ENCODE measurements at places on chromosomes 13 and 19.

- DNase-seq, result no peak
Observed at GRCh38 chr13:33125821-33126570, 109.8 kb downstream of the KL start.

DNA sequence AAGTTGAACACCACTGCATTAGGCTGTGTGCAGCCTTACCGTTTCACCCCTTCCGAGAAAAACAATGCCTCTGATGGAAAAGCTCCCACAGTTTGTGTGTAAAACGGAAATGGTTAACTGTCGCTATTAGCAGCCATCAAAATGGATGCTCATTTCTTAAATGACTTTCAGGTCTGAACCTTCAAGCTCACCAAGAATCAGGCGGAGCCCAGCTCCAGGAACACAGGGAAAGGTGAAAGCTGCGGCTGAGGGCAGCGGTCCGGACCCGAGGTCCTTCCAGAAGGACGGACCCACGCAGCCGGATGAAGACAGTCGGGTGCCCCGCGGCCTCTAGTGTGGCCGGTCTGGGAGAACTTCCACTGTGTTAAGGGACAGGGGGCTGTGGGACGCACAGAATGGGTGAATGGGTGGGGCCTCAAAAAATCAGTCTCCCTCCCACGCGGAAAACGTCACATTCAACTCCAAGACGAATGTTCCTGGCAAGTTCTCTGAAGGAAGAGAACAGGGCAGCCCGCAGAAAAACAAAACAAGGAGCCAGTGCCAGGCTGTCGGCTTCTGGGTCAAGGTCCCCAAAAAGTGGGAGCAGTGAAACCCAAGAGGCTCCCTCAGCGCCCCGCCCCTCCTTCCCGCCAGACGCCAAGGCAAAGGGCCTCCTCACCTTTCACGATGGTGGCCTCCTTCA, 4.9 kb downstream of the IRS2 start:
- no peak for DNase-seq

DNA sequence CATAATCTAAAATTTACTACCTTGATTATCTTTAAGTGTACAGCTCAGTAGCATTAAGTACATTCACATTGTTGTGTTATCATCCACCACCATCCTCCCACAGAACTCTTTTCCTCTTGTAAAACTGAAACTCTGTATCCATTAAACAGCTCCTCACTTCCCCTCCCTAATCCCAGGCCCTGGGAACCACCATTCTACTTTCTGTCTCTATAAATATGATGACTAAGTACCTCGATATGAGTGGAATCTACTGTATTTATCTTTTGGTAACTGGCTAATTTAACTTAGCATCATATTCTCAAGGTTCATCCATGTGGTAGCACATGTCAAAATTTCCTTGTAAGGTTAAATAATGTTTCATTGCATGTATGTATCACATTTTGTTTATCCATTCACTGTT, 49.0 kb upstream of the POMP start:
- DNase-seq, result no peak

DNA sequence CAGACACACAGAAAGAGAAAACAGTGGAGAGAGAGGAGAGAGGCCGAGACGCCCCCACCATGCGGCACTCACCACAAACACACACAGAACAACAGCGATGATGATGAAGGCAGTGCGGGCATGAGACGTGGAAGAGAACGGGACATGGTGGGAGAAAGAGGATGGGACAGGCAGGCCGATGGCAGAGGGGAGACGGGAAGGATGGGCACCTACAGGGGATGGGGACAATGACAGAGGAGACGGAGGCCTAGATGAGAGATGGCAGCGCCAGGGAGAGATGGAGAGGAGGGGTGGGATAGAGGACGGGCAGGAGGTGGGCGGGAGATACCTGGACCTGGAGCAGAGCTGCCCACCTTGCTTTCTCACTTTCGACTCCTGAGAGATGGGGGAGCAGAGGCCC, 1.1 kb upstream of the KLK14 start:
- no peak for DNase-seq

DNA sequence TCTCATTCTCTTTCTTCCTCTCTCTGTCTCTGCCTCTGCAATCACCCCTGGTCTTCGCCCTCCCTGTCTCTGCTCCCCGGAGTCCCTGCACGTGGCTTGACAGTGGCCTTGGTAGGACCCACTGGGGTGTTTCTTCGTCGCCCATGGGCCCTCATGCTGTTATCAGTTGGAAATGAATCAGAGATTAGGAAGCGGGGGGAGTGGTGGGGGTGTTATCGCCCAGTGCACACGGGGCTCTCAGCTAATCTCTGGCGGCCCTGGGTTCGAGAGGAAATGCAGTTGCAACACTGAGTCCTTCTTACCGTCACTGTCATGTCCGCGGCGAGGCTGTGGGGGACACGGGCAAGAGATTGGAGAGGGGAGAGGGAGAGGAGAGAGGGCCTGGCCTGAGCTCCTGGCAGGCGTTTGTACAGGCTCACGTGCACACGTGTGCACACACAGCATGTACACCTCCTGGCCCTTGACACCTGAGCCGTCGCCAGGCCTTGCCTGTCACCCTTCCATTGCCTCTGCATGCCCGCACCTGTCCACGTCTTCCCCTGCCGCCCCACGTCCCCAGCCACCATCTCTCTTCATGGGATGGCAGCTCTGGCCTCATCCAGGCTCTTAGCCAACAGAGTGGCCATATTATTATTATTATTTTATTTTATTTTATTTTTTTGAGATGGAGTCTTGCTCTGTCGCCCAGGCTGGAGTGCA, 37.8 kb upstream of the SLC7A10 start:
- no peak for DNase-seq

DNA sequence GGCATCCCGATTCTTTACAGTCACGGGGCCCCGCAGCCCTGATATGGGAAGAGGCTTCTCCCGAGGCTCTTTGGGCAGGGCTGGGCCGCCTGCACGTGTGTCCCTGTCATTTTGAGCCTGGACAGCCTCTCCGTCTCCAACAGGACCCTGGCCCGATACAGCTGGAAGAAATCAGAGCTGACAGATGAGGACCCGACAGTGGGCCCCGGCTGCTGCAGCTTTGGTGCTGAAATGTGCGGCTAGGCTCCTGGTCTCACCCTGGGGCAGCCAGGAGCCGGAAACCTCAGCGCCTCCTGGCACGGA, 3.2 kb downstream of the PIAS4 start:
- DNase-seq, result no peak

GRCh38 chr19:30557927-30558557, 185.9 kb downstream of the ZNF536 start:
- DNase-seq, result peak; percentile 14

- no peak for DNase-seq
Observed at GRCh38 chr19:10888421-10888866, 17.1 kb downstream of the CARM1 start.

GRCh38 chr19:50266041-50266440, 62.6 kb downstream of the MYH14 start:
- DNase-seq, result no peak

DNA sequence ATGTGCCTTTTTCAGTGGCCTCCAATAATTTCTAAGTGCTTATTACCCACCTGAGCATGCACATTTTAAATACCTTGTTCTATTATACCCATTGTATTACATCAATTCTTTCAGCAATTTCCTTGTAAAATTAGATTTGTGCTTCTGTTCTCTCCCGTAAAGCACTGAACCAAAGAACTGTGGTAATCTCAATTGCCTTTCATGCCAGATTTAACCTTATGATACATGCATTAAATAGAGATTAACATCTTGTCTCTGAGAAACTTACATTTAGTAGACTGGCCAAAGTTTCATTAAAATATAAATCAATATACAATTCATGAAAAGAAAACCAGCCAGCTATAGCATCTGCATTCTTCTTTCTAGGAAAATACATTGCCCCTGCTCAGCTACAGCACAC, 137.2 kb downstream of the EFNB2 start:
- no peak for DNase-seq

DNA sequence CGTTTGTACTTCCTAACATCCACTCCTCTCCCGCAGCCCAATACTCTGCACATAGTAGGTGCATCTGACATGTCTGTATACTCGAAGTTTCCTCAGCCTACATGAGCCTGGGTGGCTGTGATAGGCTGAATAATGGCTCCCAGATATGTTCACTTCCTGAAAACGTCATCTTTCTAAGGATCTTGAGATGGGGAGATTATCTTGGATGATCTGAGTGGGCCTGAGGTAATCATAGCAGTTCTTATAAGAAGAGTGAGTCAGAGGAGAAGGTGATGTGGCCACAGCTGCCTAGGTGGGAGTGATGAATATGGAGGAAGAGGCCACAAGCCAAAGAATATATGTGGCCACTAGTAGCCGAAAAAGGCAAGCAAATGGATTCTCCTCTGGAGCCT, 84.2 kb downstream of the AKAP11 start:
- no peak for DNase-seq

- DNase-seq, result peak; percentile 12
Observed at GRCh38 chr13:113147206-113147605, 11.2 kb upstream of the PROZ start.

GRCh38 chr13:67554746-67555452, 324.8 kb upstream of the PCDH9 start:
- DNase-seq, result no peak

- no peak for DNase-seq
Observed at GRCh38 chr13:109331898-109332297, 454.5 kb downstream of the IRS2 start.

GRCh38 chr19:14562660-14563589, 8.9 kb downstream of the NDUFB7 start:
- DNase-seq, result no peak

- DNase-seq, result no peak
Observed at GRCh38 chr13:103276775-103277498, 210.7 kb upstream of the SLC10A2 start.

DNA sequence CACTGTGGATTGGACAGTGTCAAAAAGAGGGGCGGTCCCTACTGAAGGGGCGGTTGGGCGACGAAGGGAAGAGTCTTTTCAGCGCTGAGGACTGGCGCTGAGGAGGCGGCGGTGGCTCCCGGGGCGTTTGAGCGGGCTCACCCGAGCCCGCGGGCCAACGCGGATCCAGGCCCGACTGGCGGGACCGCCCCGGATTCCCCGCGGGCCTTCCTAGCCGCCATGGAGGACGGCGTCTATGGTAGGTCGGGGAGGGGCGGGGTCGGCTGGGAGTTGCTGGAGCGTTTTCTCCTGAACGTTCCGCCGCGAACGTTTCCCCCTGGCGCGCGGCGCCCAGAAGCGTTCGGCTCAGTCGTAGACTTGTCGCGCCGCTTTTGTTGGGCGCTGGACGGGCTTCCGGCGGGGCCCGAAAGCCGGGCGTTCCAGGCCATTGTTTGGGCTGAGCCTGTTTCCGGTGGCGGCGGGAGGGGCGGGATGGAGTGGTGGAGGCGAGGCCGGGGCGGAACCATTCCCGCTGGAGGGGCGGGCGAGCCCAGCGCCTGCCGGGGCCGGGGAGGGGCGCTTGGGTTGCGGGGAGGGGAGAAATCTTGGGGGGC, at the start of gene CYTH2:
Gene CYTH2 (plus strand): TSS at position 81 of the 593 bp plus-strand sequence. CDS start 139 bp downstream, at position 220.
- peak; percentile 92 for DNase-seq

All from left forelimb (tissue), 1 donor.